ENCODE measurements at places on chromosomes 13 and 19. TPM values are rescaled to one million over a fixed set of nuclear protein-coding genes. Genes with fewer than 3 reads are reported as not detected.

- no peaks in the 10 kb centered on the region for H3K4me1 ChIP-seq
- no peaks in the 10 kb centered on the region for H3K36me3 ChIP-seq
- no peak overlapping the region for H3K27ac ChIP-seq
- H3K27me3 ChIP-seq: no peaks in the 10 kb centered on the region
- H3K4me3 ChIP-seq: no peak overlapping the region
These were observed 171.5 kb downstream of the DLEU7 start for GRCh38 chr13:50672025-50672424.

MAMSTR gene
- total RNA-seq: 3.4 TPM

AKT1S1 gene
- total RNA-seq: 16.9 TPM

DNA sequence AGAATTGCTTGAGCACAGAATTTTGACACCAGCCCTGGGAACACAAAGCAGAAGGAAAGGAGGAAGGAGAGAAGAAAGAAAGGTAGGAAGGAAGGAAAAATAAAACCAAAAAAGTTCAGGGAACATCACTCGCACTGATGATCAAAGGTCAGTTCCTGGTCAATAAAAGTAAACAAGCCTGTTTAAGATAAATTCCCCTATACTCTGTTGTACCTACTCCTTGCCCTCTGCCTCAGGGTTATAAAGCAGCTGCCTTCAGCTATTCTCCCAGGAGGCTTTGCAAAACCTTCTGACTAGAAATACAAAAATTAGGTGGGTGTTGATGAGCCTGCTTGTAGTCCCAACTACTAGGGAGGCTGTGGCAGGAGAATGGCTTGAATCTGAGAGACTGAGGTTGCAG, 14.9 kb upstream of the ZNF91 start:
- H3K27me3 ChIP-seq: no peaks in the 10 kb centered on the region
- H3K4me3 ChIP-seq: no peak overlapping the region
- H3K36me3 ChIP-seq: no peaks in the 10 kb centered on the region

GRCh38 chr19:47445937-47446402, 25.7 kb downstream of the SLC8A2 start:
- peaks cover 26% of the 10 kb centered on the region for H3K4me1 ChIP-seq
- no peaks in the 10 kb centered on the region for H3K36me3 ChIP-seq
- DNase-seq: no peak
- no peak overlapping the region for H3K4me3 ChIP-seq
- peaks cover 11% of the 10 kb centered on the region for H3K27me3 ChIP-seq
